GM12865 (cell line): ENCODE measurements at places on chromosomes 1 and 21.

DNA sequence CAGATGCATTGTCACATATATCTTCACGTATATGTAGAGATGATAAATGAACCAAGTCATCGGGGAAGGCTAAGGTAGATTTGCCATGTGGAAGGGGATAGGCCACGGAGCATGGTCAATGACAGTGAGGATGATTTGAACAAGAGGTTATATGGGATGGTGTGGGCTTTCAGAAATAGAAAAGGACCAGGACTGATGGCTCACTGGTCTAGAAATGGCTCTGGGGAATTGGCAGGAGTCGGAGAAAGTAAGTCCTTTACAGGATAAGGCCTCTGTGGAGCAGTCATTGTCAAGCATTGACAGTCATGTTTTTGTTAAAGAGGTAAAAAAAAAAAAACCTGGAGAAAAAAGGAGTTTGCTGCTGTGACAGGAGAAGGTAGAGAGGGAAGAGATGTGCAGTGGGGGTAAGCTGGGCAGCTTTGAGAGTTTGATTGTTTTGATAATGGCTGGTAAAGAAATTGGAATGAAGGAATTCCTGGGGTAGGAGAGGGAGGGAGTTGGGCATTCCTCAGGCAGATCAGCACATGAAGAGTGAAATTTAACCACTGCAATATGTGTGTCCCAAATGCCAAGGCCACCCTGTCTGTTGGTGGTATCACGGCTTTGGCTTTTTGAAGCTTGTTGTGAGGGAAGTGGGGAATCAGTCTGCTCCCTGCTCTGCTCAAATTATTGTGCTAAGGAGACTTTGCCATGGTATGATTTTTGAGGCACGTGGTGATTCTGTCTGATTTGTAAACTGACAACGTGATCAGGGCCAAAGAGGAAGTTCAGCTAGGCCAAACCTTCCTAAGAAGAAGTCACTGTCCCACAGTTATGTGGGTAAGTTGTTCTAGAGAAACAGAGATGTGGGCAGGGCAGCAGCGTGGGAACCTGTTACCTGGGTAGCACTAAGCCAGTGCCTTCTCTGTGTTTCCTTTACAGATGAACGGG lies 26.0 kb downstream of the MACF1 start:
- peak; percentile 67 for DNase-seq

- DNase-seq = peak; percentile 47
Measured at GRCh38 chr1:2174348-2175054, 20.1 kb downstream of the FAAP20 start.

- DNase-seq = no peak
Measured at GRCh38 chr1:28264897-28265296, 5.6 kb downstream of the SESN2 start.

DNA sequence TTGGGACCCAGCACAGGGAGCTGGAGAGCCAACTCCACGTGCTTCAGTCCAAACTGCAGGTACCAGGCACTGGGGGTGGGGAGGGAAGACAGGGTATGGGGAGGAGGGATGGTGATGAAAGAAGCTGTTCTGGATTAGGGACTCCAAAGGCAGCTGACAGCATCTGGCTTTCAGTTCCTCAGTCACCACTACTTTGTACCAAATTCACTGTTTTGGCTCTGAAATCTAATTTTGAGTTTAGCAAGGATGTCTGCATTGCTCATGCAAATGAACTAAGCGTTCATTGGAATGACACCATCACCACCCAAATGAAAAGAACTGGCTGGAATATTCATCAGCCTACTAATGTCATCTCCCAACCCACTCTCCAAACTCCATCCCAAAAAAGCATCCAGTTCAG lies 8.7 kb downstream of the C1orf74 start:
- DNase-seq = no peak

DNA sequence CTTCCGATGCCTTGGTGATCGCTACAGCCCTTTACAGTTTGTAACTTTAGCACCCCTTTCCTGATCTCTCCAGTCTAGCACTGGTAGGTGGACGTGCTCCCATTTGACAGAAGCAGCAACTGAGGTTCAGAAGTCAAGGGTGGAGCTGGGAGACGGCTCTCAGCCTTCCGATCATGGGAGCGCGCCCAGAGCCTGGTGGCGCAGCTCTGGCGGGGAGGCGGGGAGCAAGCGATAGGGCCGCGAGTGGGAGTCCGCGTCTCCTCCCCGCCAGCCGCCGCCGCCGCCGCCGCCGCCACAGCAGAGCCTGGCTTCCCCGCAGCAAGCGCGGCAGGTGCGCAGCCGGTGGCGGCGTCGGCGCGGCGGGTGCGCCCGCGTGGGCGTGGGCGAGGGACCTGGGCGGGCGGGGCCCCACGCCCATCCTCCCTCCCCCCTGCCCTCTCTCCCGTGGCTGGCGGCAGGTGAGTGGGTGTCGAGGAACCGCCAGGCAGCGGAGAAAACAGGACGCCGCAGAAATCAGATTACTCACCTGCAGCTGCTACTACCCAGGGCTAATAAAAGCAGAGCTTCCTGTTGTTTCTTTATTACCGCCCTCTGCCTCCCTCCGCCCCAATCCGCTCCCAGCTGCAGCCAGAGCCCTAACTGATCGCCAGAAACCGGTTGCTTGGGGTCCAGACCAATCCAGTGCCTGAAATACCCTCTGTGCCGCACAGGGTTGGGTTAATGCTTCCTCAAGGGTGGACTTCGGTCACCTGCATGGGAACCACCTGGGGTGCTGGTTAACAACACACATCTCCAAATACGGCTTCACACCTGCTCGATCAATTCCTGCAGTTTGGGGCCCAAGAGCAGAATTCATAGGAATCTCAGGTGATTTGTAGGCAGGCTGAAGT lies 60.2 kb upstream of the ID3 start:
- peak; percentile 83 for DNase-seq

DNA sequence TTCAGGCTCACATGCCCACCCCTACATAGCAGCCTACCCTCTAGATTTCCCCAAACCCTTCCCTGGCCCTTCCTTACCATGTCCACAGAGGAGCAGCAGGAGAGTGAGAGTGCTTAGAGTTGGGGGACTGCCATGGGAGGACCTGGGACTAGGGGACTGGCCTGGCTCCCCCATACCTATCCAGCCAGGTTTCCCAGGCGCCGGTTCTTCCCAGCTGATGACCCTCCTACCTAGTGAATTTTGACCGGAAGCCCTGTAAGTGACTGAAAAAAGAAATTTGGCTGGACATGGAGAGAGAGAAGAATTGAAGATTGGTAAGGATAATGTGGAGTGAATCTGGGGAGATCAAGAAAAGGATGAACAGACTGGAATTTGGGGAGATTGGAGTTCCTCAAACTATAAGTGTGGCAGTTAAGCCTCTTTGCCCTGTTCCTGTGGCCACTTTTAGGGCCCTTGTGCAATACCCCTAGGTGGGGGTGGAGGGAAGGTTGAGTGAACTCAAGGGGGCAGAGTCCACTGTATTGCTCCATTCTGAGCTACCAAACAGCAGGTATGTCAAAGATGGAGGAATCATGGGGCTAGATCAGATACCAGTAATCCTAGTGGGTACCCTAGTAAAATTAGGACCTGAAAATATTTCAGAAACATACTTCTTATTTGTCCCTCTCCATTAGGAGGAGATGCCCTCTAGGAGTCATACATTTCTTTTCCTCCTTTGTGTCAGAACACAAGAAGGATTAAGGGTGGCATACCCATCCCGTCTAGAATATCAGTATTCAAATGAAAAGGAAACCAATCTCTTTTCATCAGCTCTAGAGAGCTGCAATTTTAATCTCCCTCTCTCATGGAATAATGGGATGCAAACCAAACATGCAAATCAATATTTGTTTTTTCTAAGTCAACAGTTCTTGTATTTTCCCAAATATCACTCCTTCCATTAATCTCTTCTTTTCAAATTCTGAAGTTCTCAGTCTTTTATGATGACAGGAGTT lies 1.2 kb downstream of the HJV start:
- no peak for DNase-seq

DNA sequence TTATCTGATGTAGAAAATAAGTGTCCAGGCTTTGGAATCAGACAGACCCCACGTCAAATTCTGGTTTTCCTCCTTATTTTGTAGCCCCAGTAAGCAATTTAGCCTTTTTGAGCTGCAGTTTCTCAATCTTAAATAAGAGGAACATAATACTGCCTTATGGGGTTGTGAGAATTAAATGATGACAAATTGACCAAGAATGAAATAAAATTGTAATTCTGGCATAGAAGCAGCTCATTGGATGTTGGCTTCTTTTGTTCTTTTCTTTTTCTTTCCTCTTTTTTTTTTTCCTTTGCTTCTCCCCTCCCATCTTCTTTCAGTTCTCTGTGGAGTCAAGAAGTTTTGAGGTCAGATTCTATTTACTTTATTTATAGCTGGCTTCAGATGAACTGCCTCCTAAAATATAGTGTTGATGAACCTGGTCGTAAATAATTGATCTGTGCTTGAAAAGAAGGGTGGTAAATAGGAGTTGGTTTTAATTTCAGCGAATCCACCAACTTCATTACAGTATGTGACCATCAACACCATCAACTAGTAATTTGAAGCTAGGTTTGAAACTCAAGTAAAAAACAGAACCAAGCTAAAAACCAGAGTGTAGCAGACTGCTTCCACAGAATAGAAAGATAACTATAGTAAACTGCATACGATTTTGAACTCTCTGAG lies 81.1 kb downstream of the CACHD1 start:
- DNase-seq = no peak
